ENCODE measurements at places on chromosomes 11 and 22. TPM values are rescaled to one million over a fixed set of nuclear protein-coding genes. Genes with fewer than 3 reads are reported as not detected.
A peak's percentile ranks its signal among the peaks of the same experiment; 100 is the strongest.

GRCh38 chr11:73388265-73389133 lies 12.3 kb downstream of the RELT start:
- DNase-seq, result no peak
- H3K4me3 ChIP-seq, result no peak overlapping the region
- H3K4me1 ChIP-seq, result peaks cover 66% of the 10 kb centered on the region
- H3K27me3 ChIP-seq, result no peaks in the 10 kb centered on the region

DNA sequence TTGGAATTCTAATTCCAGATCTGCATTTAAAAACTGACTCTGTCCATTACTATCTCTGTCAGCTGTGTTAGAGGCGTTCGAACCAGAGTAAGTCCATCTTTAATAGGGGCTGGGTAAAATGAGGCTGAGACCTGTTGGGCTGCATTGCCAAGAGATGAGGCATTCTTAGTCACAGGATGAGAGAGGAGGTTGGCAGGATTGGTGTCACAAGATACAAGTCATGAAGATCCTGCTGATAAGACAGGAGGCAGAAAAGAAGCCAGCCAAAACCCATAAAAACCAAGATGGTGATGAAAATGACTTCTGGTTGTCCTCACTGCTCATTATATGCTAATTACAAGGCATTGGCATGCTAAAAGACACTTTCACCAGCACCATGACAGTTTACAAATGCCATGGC lies 356.3 kb upstream of the ISX start:
- no peaks in the 10 kb centered on the region for H3K4me1 ChIP-seq
- H3K4me3 ChIP-seq, result no peak overlapping the region
- no peaks in the 10 kb centered on the region for H3K36me3 ChIP-seq
- DNase-seq, result no peak

DNA sequence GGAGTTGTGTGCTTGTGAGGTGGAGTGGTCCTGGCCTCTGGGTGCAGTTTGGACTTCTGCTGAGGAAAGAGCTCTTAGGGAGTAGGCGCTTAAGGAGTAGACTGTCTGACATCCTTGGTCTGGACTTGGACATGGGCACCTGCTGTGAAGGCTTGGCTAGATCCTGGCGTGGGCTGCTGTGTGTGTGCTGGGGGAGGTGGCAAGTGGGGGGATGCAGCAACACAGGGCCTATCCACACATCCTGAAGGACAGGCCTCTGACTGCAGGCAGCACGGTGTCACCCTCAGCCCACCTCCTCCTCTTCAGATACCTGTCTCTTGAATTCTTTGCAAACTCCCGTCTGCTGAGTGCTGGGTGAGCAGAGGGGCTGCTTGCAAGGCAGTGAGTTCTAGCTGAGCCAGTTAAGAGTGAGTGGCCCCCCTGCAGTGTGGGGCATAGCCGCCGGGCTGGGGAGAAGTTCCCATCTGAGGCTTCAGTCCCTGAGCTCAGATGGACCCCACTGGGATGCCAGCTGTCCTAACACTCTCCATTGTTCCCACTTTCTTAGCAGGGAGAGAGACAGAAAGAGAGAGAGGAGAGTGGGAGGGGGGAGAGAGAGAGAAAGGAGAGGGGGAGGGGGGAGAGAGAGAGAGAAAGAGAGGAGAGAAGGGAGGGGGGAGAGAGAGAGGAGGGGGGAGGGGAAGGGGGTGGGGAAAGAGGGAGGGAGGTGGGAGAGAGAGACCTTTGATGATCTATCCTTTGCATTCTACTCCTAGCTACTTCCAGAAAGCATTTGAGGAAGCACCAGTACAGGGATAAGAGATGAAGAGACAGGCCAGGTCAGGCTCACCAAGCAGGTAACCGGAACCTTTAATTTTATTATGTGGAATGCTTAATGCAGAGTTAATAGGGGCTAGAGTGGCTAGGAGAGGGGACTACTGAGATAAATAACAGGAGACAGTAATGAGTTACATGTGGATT lies 12.6 kb downstream of the SOX10 start:
- H3K27me3 ChIP-seq, result no peaks in the 10 kb centered on the region
- H3K4me1 ChIP-seq, result no peaks in the 10 kb centered on the region
- H3K4me3 ChIP-seq, result no peak overlapping the region
- H3K27ac ChIP-seq, result peak overlapping the region; percentile 19
- H3K36me3 ChIP-seq, result peaks cover 20% of the 10 kb centered on the region

GRCh38 chr11:114610984-114611944 lies 15.7 kb upstream of the NXPE4 start:
- no peak overlapping the region for H3K4me3 ChIP-seq
- no peaks in the 10 kb centered on the region for H3K36me3 ChIP-seq
- H3K27me3 ChIP-seq, result no peaks in the 10 kb centered on the region
- DNase-seq, result no peak

DNA sequence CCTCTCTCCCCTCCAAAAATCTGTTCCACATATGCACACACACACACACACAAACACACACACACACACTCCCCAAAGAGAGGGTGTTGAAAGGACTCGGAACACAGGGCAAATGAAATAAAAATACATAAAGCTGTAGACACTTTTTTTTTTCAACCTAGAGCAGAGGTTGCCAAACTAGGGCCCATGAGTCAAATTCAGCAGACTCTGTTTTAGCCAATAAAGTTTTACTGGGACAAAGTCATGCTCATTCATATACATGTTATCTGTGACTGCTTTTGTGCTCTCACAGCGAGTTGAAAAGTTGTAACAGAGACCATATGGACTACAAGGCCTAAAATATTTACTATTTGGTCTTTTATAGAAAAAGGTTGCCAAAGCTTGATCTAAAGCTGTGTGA lies 8.9 kb downstream of the IMMP1L start:
- no peak overlapping the region for H3K27ac ChIP-seq
- no peaks in the 10 kb centered on the region for H3K27me3 ChIP-seq
- no peak for DNase-seq
- no peaks in the 10 kb centered on the region for H3K4me1 ChIP-seq

DNA sequence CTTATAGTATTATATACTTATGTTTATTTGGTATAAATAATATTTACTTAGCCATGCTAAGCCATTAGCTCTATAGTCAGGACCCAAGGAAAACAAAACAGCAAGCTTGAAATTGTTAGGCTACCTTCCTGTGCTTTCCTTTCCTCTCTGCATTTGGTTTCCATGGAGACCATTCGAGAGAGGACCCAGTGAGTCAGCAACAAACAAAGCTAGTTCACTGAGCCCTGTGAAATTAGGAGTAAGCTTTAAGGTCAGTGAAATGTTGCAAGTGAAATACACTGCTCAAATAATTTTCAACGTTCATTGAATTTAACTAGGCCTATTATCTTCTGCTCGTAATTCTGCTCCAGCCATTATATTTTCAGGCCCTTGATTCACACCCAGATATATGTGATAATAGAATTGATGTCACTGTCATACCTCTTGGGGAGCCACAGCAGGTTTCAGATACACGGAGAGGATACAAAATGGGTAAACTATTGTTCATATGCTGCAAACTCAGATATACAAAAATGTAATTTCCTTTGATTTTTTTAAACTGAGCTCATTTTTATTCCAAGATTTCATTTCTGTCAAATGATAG lies 9.1 kb upstream of the OR10D3 start:
- no peak overlapping the region for H3K4me3 ChIP-seq
- no peaks in the 10 kb centered on the region for H3K36me3 ChIP-seq
- no peak for DNase-seq
- H3K27me3 ChIP-seq, result no peaks in the 10 kb centered on the region

Gene BIRC3
- total RNA-seq, result 14.5 TPM

Gene SCGB1C1
- not detected for total RNA-seq

All from activated CD8-positive, alpha-beta T cell treated with anti-CD3 and anti-CD28 coated beads, Interleukin-2, amount 10 ng/mL, durations not matched to agents 7 days and 5 days (primary cell).